ENCODE measurements at places on chromosomes 11 and 22. TPM values are rescaled to one million over a fixed set of nuclear protein-coding genes. Genes with fewer than 3 reads are reported as not detected.

Gene USP2
- 0.74 TPM for total RNA-seq

Gene LRRC4C
- 63.4 TPM for total RNA-seq

Gene CTSF
- total RNA-seq: 46.2 TPM

Gene MMP13
- total RNA-seq: 0.25 TPM

Gene TIMM8B
- total RNA-seq: 35.4 TPM

Gene KRTAP5-10
- not detected for total RNA-seq

Gene APOL6
- total RNA-seq: 0.74 TPM

Gene NECTIN1
- total RNA-seq: 12.8 TPM

Gene SAA4
- total RNA-seq: not detected

Gene HMOX1
- 1.7 TPM for total RNA-seq

Gene APOA1
- total RNA-seq: 0.49 TPM

Gene KCNQ1
- 0.49 TPM for total RNA-seq

Gene CRYBA4
- not detected for total RNA-seq

Gene TRIM3
- 38.8 TPM for total RNA-seq

Gene TRIM21
- 1.7 TPM for total RNA-seq

Gene HBG2
- 915 TPM for total RNA-seq

Gene H19
- total RNA-seq: 6.6 TPM

Gene NUP160
- total RNA-seq: 59.0 TPM

Gene P2RX6
- 0.49 TPM for total RNA-seq

Gene APOL4
- 9.3 TPM for total RNA-seq

Gene LUZP2
- total RNA-seq: 27.0 TPM

Gene CAVIN3
- 2.7 TPM for total RNA-seq

Gene MAJIN
- total RNA-seq: not detected

Gene C22orf23
- 0.25 TPM for total RNA-seq

Gene GPR83
- total RNA-seq: 0.98 TPM

Gene CARD16
- total RNA-seq: not detected

Gene GAL
- 0.25 TPM for total RNA-seq

Gene NR1H3
- total RNA-seq: 5.7 TPM

Gene PHF21B
- 6.1 TPM for total RNA-seq

Gene RFPL1
- total RNA-seq: not detected

Gene ACTN3
- total RNA-seq: not detected

Gene DGAT2
- 3.2 TPM for total RNA-seq

Gene HBE1
- 0.98 TPM for total RNA-seq

Gene PNPLA2
- 4.4 TPM for total RNA-seq

Gene SIRT3
- 12.3 TPM for total RNA-seq

Gene MOGAT2
- total RNA-seq: 0.25 TPM

Gene OR6A2
- total RNA-seq: 0.49 TPM

Gene FOLR3
- total RNA-seq: not detected

Gene PPP6R3
- 85.6 TPM for total RNA-seq

Gene HTR3A
- total RNA-seq: 0.74 TPM

Gene OR52N5
- total RNA-seq: under 0.01 TPM

Gene LRFN4
- 28.5 TPM for total RNA-seq

Gene TEAD1
- 22.1 TPM for total RNA-seq

Gene CFAP300
- 2.2 TPM for total RNA-seq
